ENCODE measurements at places on chromosomes 12 and 14.

GRCh38 chr12:69779928-69780327 lies 41.3 kb downstream of the RAB3IP start:
- peak; percentile 6 for DNase-seq

DNA sequence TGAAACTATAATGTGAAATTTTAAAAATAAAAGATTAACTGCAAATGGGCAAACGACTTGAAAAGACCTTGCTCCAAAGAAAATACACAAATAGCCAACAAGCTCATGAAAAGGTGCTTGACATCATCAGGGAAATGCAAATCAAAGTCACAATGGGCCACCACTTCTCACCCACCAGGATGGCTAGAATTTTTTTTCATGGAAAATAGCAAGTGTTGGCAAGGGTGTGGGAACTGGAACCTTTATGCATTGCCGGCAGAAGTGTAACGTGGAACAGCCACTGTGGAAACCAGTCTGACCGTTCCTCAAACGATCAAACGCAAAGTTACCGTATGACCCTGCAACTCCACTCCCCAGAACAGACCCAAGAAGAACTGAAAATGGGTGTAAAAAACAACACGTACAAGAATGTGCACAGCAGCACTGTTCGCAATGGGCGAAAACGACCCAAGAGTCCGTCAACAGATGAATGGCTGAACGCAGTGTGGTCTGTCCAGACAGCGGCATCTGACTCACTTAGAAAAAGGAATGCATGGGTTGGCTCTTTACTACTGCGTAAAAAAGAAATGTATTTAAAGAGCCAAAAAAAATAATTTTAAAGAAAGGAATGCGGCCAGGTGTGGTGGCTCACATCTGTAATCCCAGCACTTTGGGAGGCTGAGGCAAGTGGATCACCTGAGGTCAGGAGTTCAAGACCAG lies 40.2 kb downstream of the SCARB1 start:
- peak; percentile 29 for DNase-seq

- DNase-seq, result no peak
Observed at GRCh38 chr12:66203820-66204219, 14.8 kb downstream of the IRAK3 start.

- DNase-seq, result no peak
Observed at GRCh38 chr12:112450725-112451124, 32.0 kb downstream of the PTPN11 start.

- DNase-seq, result peak; percentile 88
Observed at GRCh38 chr12:7638760-7639555, 26.8 kb downstream of the APOBEC1 start.

DNA sequence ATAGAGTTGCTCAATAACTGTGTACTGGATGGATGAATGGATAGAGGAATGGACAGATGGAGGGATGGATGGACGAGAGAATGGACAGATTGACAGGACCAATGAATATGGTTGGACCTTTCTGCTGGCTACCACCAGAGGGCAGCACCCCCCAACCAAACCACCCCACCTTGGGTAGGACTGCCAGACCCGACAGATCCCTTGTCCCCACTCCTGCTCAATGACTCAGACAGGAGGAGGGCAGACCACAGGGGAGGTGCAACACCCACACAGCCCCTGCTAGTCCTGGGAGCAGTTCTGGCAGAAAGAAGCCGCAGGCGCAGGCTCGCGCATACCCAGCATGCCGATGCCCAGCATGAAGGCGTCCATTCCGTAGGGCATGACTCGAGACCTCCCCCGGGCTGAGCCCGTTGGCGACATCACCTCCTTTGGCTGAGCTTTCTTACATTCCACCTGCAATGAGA lies 12.4 kb downstream of the MSI1 start:
- peak; percentile 99 for DNase-seq

- no peak for DNase-seq
Observed at GRCh38 chr12:10491766-10492165, 13.9 kb upstream of the EIF2S3B start.

DNA sequence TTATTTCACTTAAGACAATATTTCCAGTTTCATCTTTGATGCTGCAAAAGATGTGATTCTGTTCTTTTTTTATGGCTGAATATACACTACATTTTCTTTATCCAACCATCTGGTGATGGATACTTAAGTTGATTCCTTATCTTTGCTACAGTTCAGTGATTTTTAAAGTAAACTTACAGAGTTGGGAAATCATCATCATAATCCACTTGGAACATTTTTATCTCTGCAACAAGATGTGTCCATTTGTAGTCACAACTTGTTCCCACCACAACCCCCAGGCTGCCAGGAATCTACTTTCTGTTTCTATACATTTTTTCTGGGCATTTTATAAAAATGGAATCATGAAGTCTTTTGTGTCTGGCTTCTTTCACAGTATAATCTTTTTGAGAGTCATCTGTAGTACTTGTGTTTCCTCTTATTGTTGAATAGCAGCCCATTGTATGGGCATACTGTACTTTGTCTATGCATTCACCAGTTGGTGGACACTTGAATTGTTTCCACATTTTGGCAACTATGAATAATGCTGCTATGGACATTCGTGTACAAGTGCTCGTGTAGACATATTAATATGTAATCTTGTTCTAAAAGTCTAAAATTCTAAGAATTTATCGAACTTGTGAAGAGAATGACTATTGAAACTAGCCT lies 212.5 kb upstream of the DDHD1 start:
- DNase-seq, result no peak

DNA sequence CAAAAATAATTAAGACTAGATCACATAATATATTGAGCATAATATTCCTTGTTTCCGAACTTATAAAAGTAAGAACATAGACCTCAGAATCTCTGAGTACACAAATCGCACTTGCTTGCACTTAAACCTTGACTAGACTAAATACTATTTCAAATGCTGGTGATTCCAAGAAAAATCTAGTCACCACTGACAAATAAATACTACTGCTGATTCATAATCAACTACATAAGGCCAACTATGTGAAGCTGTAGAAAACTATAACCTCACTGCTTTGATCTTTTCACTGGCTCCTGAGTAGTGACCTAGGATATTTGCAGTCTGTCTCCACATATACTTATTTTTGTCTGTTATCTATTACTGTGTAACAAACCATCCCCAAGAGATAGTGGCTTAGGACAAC lies 245.4 kb downstream of the DIO2 start:
- no peak for DNase-seq

GRCh38 chr12:118288174-118288573 lies 84.5 kb downstream of the TAOK3 start:
- DNase-seq, result no peak

GRCh38 chr14:105484069-105484996 lies 2.4 kb upstream of the CRIP1 start:
- no peak for DNase-seq

- no peak for DNase-seq
Observed at GRCh38 chr12:32897687-32898573, 1.4 kb upstream of the PKP2 start.

- DNase-seq, result no peak
Observed at GRCh38 chr12:58593557-58594304, 326.6 kb downstream of the LRIG3 start.

GRCh38 chr14:74476107-74476506 lies 17.0 kb downstream of the NPC2 start:
- DNase-seq, result no peak

DNA sequence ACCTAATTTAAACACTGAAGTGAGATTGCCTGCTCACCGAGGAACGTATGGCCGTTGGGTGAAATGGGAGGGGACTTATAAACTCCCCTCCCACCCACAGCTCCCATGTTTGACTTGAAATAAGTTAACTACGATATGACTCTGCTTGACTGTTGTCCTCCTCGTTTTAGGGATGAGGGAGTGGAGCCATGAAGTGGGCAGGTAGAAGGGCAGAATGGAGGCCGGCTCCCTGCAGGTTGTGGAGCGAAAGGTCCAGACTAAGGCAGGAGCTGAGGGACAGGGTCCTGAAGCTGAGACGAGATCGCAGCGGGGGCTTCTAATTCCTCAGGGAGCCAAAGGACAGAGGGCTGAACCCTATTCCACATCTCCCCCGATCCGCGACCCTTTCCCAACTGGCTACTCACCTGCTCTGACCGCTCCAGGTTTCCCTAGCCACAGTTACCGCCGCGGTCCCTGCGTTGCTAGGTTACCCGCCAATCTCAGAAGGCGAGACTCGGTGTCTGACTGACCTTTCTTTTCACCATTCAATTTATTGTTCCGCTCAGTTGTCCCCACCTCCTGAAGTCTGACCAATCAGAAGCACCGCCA lies 577 bp upstream of the TPCN1 start:
- no peak for DNase-seq

DNA sequence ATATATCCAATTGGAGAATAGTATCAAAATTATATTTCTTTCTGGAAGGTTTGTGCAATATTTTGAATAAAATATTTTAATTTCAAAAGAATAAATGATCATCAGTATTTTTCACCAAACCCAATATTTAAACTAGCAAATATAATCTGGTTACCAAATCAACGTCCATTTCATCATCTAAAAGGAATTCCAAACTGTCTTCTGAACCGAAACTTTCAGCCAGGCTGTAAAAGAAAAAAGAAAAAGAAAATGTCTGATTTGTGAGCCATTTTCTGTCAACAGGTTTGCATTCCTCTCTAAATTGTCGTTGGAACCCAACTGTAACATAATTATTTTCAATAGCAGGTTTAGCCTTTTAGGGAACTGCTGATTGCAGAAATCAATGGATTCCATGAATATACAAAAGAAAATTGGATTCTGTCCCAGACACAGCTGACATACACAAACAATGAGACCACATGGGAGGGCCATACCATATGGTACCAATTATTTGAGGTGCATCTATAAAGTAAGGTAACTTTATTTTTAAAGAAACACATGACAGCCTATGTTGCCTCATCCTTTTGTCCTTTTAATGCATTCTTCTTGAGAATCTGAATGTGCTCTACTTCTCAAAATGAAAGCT lies 22.7 kb downstream of the SNRPF start:
- peak; percentile 21 for DNase-seq

DNA sequence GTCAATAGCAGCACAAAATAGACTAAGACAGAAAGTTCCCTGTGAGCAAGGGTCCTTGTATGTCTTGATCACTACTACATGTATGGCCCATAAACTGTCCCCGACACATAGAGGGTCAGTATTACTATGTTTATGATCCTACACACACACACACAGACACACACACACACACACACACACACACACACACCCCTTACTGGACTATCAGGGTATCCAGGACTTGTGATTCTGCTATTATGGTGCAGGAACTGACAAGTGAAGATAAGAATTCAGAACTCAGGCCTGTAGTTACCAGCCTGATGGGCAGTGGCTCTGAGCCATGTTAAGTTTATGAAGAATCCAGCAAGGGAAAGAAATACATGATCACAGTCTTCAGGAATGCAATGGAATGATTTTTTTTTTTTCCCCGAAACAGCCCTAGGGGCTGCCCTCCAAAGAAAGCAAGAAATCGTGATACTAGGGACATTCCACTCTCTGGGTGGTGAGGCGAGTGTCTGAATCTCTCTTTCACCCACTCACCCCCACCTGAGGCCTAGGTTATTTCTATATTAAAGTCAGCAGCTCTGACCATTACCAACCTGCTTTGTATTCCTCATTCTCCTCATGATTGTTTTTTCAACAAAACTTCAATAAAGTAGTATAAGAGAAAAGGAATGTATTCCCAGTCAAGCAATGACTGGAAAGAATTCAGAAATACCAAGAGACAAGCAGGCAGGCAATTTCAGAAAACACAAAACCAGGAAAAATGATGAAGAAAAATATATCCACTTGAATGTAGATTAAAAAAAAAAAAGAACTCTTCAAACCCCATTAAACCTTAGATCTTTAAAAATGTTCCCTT lies 105.8 kb downstream of the AVPR1A start:
- DNase-seq, result peak; percentile 94

DNA sequence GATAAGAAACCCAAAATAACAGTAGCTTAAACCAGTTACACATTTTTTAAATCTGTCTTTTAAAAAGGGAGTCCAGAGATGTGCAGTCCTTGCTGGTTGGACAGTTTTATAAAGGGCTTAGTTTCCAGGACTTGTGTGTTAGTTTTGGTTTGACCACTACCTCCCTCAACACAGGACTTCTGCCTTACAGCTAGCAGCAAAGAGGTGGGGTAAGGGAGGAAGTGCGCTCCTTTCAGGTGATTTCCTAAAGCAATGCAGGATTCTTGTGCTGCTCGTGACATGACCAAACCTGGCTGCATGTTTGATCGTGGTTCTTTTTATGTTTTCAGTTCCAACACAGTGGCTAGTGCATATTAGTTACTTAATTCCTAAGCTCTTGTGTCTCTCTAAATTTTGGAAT lies 266.2 kb downstream of the TMTC2 start:
- no peak for DNase-seq

- peak; percentile 98 for DNase-seq
Observed at GRCh38 chr12:118052324-118053070, 8.5 kb downstream of the WSB2 start.

- no peak for DNase-seq
Observed at GRCh38 chr14:103607822-103608221, 21.2 kb upstream of the KLC1 start.

DNA sequence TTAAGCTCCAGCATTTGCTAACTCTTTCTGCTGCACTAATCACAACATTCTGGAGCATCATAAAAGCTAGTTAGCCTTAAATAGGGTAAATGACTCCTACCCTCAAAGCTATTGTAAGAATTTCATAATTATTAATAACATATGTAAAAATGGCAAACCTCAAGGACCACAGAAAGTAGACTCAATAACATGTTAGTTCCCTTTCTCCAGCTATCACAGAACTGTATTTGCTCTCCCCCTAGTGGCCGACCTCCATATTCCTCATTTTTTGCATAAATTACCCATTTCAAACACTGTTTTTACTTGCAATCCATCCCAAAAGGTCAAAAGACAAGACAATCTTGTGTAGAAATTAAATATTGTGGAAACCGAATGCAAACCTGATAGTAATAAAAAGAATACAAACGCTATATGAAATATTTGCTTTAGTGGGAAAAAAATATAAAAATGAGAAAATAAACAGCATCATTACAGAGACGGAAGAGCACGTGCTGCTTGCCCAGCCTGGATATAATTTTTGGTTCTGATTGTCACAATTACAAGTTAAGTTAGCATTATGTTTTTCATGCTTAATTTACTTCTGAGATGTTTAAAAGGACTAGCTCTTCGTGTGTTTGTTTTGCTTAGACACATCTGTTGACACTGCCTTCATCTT lies 97.9 kb downstream of the RERGL start:
- DNase-seq, result peak; percentile 64

- DNase-seq, result no peak
Observed at GRCh38 chr12:12017135-12017581, 53.6 kb upstream of the BCL2L14 start.

DNA sequence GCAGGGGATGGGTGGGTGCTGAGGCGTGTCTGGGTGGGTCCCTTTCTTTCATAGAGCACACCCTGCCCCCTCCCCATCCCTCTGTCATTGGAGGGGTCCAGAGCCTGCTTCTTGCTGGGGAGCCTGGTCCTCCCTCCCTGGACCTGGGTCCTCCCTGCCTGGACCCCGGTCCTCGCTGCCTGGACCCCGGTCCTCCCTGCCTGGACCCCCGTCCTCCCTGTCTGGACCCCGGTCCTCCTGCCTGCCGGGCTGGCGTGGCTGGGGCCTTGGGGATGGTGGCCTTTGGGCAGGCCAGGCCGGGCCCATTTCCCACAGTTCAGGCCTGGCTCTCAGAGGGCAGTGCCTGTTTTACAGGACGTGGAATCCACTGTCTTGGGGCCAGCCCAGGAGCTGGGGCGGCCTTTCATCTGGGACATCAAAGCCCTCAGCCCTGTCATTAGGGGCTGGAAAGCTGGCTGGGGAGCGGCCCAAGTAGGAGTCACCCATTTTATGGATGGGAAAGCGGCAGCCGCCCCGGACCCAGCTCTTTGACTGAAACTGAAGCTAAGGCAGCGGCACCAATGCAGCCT lies 44.6 kb downstream of the KIF26A start:
- DNase-seq, result no peak

- DNase-seq, result no peak
Observed at GRCh38 chr12:110778833-110779577, 36.3 kb upstream of the PPP1CC start.

GRCh38 chr12:105377077-105377476 lies 46.6 kb downstream of the C12orf75 start:
- no peak for DNase-seq
